GM23248 (cell line): ENCODE measurements at places on chromosomes 5 and 9. TPM values are rescaled to one million over a fixed set of nuclear protein-coding genes. Genes with fewer than 3 reads are reported as not detected.

PPWD1 gene
- 24.7 and 56.8 TPM in 2 replicates for total RNA-seq

PCDHGA6 gene
- 5.4 and 5.8 TPM in 2 replicates for total RNA-seq

EGFL7 gene
- total RNA-seq = 13.7 and 15.3 TPM in 2 replicates

EDIL3 gene
- 16.3 and 24.1 TPM in 2 replicates for total RNA-seq

GRCh38 chr9:19470567-19470966 is 61.8 kb downstream of the ACER2 start:
- DNase-seq = no peak

DNA sequence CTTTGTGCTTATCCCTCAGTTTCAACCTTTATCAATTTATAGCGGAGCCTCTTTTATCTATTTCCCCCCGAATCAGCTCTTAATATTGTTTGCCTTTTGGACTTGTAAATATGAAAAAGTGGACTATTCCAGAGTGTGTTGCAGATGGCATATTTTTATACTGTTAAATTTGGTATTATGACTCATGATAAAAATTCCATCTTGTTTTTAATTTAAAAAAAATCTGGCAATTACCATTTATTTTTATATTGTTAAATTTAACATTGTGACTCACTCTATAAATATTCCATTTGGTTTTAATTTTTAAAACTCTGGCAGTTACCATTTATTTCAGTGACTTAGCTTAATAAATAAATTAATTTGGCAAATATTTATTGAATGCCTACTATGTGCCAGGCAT is 37.5 kb downstream of the RBM27 start:
- DNase-seq = peak; percentile 32

DNA sequence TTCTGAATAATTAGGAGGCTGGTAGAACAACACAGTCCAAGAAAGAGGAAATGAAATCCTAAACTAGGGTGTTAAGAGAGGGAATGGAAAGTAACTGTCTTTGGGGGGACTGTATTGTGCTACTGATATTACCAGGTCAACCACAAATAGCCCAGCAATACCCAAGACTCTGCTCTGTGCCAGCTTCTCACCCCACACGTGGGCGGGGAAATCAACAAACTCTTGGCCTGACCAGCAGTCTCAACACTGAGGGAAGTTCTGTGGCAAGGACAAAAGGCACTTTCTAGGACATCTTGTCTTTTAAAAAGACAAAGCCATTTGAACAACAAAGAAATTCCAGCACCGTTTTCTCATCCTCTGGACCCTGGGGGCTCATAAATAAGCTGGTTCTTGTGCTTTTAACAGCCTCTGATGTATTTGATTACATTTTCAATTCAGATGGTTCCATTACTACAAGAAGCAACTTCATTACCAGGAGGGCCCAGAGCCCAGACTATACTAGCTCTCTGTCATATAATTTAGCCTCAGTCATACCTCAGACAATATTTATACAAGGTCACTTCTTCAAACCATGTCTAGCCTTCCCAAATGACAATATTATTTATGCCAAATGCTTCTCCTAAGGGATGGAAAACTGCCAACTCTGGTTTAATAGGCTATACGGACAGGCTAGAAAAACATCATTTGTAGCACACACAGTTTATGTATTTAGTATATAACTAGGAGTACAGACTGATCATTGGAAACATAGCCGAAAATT is 297.8 kb downstream of the CWC27 start:
- peak; percentile 35 for DNase-seq

GRCh38 chr5:50929174-50929573 is 262.7 kb downstream of the PARP8 start:
- no peak for DNase-seq

- DNase-seq = peak; percentile 92
These were observed 16.4 kb upstream of the PDCD1LG2 start for GRCh38 chr9:5493679-5494511.

GRCh38 chr5:98391921-98392625 is 381.4 kb upstream of the RGMB start:
- DNase-seq = no peak

GRCh38 chr9:3746296-3747275 is 220.8 kb upstream of the RFX3 start:
- peak; percentile 96 for DNase-seq

GRCh38 chr9:86512929-86513328 is 158.7 kb upstream of the TUT7 start:
- DNase-seq = no peak

DNA sequence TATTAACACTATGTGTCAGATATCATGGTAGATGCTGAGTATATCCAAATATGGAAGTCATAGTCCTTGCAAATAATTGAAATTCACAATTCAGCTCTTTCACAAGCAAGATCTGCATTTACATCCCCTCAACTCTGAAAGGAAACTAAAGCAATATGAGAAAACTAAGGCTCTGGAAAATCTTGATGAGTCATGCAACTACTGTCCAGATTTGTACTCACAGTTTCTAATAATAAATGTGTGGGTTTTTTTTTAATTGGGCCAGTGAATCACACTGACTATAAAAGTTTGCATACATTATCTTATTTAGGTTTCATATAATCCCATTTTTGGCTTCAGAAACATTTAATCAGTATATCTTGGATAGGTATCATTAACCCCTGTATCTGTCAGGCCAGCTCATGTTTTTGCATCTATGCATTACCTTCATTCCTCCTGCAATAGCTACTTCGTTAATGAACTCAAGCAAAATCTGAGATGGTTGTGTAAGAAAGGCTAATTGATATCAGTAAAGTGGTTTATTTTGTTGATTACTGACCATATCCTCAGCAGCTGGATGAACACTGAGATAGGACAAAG is 58.7 kb upstream of the PRR16 start:
- DNase-seq = peak; percentile 82

- DNase-seq = no peak
These were observed 17.9 kb upstream of the ZNF474 start for GRCh38 chr5:122111460-122111859.

DNA sequence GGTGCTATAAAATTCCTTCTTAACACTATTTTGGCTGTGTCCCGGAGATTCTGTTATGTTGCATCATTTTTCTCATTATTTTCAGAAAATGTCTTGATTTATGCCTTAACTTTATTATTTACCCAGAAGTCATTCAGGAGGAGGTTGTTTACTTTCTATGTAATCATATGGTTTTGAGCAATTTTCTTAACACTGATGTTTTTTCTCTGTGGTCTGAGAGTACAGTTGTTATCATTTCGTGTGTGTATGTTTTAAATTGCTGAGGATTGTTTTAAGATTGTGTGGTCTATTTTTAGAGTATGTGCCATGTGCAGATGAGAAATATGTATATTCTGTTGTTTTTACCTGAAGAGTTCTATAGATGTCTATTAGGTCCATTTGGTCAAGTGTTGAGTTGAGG is 498.1 kb upstream of the ZNF608 start:
- DNase-seq = no peak

DNA sequence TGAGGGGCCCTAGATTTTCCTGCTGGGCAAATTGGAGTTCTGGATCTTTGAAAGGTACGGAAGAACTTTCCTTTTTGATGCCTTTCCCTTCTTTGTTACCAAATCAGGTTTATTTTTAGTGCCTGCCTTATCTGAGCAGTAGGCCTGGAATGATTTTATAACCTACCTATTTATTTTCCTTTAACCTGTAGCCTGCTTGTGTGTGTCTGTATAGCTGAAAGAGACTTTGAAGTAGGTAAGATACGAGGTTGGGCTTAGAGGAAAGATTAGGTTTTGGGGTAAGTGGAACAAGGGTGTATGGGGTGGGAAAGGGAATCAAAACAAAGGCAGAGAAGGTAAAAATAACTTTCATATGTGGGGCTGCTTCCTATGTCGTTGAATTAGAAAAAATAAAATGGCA is 211.2 kb downstream of the CD180 start:
- no peak for DNase-seq

GRCh38 chr5:107518190-107518589 is 152.5 kb downstream of the EFNA5 start:
- no peak for DNase-seq

DNA sequence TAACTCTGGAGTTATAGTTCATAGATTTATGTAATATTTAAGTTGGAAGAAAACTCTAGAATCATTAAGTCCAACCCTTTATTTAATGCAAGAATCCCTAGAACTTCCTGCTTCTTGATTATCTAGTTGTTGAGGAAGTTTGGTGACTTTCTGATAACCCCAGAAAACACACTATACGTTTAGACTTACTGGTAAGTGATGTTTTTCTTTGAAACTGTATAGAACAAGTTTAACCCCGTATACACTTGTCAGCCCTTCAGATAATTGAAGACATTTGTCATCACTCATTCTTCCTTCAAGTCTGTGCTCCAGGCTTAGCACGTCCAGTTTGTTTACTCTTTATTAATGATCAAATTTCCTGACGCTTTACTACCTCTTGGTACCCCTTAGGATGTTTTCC is 9.0 kb downstream of the NDUFS4 start:
- DNase-seq = no peak

DNA sequence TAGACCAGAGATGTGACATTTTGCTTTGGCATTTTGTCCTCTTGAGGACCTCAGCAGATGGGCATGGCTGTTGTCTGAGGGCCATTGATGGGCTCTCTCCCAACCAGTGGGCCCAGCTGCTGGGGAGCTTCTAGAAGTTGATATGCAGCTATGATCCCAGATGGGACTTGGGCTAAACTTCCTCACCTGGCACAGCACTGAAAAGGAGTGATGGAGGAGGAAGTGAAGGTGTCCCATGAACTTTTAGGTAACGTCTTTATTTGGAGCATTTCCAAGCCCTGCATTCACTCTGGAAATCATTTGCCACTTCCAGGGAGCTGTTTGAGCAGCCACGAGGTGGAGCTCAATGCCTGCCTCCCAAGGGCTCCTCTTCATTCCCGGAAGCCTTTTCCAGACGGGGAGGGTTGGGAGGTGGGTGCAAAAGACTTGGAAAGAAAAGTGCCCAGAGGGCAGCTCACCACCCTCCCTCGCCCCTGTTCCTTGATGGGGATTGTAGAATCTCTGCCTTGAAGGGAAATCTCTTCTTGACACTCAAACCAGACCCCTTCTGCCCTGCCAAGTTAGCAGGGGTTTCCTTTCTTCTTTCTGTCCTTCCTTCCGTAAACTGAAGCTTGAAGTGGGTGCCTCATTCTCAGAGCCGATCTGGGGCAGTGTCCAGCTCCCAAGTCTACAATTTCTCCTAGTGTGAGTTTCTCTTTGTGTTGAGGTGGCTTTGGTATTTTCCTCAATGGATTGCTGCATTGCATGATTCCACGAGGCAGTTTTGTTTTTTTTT is 18.1 kb upstream of the NEUROG1 start:
- DNase-seq = peak; percentile 66

DNA sequence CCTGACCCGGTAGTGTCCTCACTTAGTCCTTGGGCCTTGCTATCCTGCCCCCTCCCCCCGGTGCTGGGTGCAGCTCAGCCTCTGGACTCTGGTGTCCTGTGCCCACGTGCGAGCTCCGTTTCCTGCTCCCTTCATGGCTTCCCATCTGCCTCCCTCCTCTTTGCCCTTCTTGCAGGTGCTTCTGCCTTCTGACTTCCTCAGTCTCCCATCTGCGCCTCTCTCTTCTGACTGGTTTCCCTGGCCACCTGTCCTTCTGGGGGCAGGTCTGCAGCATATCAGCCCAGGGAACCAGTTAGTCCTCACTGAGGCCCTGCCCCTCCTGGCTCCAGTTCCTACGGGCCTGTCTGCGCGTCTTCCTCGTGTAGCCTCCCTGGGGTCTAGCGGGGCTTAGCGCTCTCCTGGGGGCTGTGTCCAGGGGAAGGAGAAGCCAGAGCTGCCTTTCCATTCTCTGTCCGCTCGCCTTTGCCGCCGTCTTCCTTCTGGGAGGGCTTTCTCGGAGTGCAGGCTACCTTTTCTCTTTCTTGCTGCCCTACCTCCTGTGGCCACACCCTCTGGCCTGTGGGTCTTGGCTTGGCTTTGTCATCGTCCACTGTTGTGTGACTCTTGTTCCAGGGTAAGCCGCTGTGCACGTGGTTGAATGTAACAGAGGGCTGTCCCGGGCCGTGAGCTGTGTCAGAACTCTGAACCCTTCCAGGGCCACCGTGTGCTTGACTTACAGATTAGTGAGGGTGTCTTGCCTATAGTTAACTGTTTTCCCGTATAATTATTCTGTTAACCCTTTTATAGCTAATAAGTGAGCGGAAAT is 51.8 kb downstream of the EHMT1 start:
- DNase-seq = peak; percentile 60

- no peak for DNase-seq
These were observed 25.7 kb downstream of the IPPK start for GRCh38 chr9:92644278-92644677.

- DNase-seq = no peak
These were observed 2.7 kb downstream of the PTGER4 start for GRCh38 chr5:40682154-40683017.

DNA sequence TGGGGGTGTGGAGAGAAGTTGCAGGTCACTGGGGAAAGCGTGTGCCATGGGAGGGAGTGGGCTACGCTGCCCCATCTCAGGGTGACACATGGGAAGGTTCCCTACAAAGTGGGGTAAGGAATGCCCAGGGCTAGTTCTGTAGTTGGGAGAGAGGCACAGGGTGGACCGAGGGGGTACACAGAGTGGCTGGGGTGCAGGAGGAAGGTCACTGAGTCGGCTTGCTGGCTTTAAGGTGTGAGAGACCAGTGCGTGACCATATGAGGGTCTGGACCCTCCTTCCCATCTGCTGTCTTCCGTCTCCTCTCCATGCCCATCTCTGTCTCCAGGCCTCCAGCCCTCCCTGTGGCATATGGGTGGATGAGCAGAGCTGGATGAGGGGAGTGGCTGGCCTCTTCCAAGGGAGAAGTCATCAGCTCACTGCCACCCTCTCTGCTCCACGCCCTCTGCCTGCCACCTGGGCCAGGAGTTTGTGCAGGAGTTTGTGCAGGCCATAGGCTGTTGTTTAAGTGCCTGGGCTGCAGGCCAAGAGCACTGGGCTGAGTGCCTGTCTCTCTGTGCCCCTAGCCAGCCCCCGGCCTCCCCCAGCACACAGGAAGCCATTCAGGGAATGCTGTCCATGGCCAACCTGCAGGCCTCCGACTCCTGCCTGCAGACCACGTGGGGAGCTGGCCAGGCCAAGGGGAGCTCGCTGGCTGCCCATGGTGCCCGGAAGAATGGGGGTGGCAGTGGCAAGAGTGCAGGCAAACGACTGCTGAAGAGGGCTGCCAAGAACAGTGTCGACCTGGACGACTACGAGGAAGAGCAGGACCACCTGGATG is 96.8 kb downstream of the PHF2 start:
- peak; percentile 53 for DNase-seq

GRCh38 chr9:83130541-83130940 is 67.6 kb upstream of the RASEF start:
- peak; percentile 6 for DNase-seq

- no peak for DNase-seq
These were observed 213.3 kb upstream of the TUSC1 start for GRCh38 chr9:25891527-25891926.
